EL (cell line): ENCODE measurements at places on chromosomes 3 and 15.

- peak; percentile 62 for DNase-seq
Observed at GRCh38 chr3:51675201-51675611, 4.2 kb downstream of the TEX264 start.

DNA sequence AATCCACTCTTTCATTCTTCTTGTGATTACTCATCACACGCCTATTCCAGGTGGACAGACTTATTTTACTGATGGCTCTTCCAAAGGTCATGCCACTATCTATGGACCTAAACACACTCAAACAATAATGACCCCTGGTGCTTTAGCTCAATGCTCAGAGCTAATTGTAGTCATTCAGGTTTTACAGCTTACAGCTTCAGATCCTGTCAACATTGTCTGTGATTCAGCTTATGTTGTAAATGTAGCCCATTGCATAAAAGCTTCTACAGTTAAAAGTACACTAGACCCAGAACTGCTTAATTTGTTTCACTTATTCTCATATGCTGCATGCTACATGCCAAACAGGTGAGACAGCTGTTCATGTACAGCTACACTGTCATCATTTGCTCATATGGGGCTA lies 49.2 kb downstream of the LSM3 start:
- no peak for DNase-seq

- peak; percentile 29 for DNase-seq
Observed at GRCh38 chr3:120451272-120451761, 525 bp upstream of the FSTL1 start.

- peak; percentile 86 for DNase-seq
Observed at GRCh38 chr15:64010719-64011118, 35.6 kb downstream of the DAPK2 start.

GRCh38 chr3:193377591-193377990 lies 962 bp downstream of the ATP13A5 start:
- no peak for DNase-seq
